ENCODE measurements at places on chromosomes 4 and X.

- no peak for DNase-seq
Measured at GRCh38 chr4:124846306-124846705, 133.8 kb upstream of the ANKRD50 start.

GRCh38 chr4:144340931-144341330 is 200.4 kb upstream of the GYPA start:
- DNase-seq = no peak

GRCh38 chrX:43514820-43515219 is 141.3 kb upstream of the MAOA start:
- no peak for DNase-seq

GRCh38 chr4:10183462-10183861 is 66.9 kb upstream of the WDR1 start:
- no peak for DNase-seq

GRCh38 chr4:99811850-99812249 is 4.8 kb upstream of the DAPP1 start:
- DNase-seq = peak; percentile 47

- no peak for DNase-seq
Measured at GRCh38 chrX:11751261-11751660, 6.8 kb upstream of the MSL3 start.
